ENCODE measurements at places on chromosomes 1 and 21.

GRCh38 chr1:155003766-155004351 lies 1.3 kb downstream of the ZBTB7B start:
- peak; percentile 69 for DNase-seq

DNA sequence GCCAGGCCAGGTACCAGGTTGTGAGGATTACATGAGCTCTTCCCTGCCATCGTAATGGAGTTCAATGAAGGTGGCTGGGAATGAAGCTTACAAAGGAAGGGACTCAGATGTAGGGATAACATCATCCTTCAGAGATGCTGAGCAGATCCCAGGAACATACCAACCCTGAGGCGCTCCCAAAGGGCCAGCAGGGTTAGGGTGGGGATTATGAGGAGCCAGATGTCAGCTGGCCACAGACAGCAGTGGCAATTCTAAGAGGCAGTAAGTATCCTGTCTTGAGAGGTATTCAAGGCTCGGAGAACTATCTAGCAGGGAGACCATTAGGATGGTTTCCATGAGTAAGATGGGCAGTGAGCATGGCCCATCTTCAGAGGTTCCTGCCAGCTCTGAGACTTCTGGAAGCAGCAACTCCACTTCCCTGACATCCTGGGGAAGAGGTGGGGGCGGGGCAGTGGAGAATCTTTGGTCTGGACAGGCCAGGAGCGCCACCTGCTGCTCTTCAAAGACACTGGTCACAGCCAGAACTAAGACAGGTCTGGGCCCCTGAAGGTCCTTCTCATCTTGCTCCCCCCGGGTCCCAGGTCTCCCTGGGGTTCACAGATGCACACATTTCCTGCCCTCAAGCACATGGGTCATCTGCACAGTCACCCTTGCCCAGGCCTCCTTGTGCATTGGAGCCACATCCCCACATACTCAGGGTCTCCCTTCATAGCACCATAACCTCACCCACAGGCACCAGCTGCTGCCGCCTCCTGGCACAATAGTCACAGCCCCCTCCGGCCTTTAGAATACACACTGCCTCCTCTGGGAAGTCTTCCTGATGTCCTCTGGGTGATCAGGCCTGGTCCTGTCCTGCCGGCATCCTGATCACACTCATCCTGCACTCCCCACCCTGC lies 2.7 kb upstream of the SDC3 start:
- peak; percentile 90 for DNase-seq

DNA sequence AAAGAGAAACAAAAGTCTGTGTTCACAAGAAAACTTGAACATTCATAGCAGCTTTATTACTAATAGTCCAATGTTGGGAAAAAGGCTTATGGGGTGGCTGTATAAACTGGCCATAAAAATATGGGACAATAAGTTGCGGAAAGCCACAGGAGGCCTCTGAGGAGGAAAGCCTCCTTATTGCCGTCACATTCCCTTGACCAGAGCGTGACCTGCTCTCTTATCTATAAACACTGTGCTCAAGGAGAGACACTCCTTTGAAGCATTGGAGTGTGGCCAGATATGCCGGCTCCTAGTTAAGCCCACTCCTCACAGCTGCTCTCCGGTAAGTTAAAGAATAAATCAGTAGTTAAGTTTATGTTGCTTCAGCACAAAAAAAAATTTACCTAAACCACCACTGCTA lies 19.7 kb downstream of the OR6Y1 start:
- DNase-seq: no peak

GRCh38 chr1:109252167-109252892 lies 3.0 kb downstream of the CELSR2 start:
- no peak for DNase-seq

DNA sequence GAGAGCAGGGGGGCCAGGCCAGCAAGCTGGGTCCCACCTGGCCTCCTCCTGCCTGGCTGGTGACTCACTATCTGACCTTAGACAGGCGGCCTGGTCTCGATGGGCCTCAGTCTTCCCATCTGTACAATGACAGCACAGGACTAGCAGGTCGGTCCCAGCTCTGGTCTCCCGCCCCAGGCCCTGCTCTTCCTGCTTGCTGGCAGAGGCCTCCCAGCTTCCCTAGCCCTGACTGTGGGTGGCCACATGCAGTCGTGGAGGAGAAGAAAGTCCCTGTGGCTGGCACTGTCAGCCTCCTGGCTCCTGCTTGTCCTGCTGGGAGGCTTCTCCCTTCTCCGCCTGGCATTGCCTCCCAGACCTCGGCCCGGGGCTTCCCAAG lies 817 bp downstream of the EXTL1 start:
- no peak for DNase-seq

DNA sequence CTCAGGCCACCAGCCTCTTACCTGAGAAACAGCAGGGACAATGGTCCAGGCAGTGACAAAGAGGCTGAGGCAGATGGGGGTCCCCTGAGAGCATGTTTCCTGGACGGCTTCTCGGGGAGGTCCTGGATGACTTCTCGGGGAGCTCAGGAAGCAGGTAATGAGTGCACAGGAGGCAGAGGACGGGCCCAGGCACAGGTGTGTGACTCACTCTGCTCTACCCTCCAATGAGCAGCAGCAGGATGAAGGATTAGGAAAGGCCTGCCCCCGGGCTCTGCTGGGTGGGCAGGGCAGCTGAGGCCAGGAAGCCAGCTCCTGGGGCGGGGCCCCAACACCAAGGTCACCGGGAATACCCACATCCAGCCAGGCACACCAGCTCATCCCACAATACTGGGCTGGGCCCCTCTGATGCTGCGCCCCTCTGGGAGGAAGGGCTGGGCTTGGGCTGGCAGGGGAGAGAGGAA lies 17.2 kb upstream of the PTAFR start:
- no peak for DNase-seq
